ENCODE measurements at places on chromosomes 12 and 14.

- no peak for DNase-seq
Measured at GRCh38 chr14:77122526-77123125, 19.0 kb downstream of the ZDHHC22 start.

- DNase-seq, result no peak
Measured at GRCh38 chr12:22048351-22049041, 2.5 kb downstream of the CMAS start.

DNA sequence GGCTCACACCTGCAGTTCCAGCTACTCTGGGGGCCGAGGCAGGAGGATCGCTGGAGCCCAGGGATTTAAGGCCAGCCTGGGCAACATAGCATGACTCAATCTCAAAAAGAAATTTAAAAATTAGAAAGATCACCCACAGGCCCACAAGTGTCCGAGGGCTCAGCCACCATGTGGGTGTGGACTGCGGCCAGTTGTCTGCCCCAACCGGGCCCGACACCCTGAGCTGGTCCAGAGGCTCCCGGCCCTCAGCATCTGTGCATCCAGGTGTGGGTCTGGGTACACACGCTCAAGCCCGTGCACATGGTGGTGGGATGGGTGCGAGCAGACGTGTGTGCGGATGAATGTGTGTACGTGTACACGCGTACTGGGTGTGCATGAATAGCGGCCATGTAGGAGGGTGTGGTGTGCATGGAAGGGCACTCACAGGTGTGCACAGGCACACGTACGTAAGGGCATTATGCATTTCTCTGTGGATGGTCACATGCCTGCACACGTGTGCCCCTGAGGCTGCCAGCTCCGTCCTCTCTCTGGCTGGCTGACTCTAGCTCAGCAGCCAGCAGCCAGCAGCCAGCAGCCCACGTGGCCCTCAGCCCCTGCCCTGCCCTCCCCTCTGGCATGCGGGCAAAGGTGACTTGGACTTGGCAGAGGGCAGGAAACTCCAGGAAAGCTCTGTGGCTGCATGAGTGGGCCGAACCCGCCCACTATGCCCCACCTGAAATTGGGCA is 23.3 kb upstream of the NUDT14 start:
- peak; percentile 70 for DNase-seq

DNA sequence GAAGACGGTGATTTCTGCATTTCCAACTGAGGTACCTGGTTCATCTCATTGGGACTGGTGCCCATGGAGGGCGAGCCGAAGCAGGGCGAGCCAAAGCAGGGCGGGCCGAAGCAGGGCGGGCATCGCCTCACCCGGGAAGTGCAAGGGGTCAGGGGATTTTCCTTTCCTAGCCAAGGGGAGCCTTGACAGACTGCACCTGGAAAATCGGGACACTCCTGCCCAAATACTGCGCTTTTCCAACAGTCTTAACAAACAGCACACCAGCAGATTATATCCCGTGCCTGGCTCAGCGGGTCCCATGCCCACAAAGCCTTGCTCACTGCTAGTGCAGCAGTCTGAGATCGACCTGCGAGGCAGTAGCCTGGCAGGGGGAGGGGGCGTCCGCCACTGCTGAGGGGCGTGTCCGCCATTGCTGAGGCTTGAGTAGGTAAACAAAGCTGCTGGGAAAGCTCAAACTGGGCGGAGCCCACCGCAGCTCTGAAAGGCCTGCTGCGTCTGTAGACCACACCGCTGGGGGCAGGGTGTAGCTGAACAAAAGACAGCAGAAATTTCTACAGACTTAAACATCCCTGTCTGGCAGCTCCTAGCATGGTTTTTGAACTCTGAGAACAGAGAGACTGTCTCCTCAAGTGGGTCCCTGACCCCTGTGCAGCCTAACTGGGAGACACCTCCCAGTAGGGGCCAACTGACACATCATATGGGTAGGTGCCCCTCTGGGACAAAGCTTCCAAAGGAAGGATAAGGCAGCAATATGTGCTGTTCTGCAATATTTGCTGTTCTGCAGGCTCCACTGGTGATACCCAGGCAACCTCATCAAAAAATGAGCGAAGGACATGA is 77.2 kb downstream of the BAZ1A start:
- no peak for DNase-seq

- no peak for DNase-seq
Measured at GRCh38 chr12:65162609-65163008, 6.8 kb upstream of the LEMD3 start.

GRCh38 chr12:85358715-85359114 is 78.7 kb downstream of the ALX1 start:
- DNase-seq, result no peak

DNA sequence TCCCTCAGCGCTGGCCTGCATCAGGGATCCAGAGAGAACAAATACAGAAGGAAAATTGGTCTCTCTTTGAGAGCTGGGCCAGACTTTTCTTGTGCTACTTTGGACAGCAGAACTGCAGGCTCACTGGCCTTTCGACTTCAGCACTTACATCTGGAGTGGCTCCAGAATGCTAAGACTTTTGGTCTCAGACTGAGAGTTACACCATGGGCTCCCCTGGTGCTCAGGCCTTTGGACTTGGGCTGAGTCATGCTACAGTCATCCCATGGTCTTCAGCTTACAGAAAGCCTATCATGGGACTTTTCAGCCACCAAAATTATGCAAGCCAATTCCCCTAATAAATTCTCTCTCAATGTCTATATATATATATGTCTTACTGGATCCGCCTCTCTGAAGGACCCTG is 9.0 kb upstream of the CD163 start:
- no peak for DNase-seq

GRCh38 chr12:46556819-46557524 is 184.4 kb upstream of the SLC38A2 start:
- no peak for DNase-seq

DNA sequence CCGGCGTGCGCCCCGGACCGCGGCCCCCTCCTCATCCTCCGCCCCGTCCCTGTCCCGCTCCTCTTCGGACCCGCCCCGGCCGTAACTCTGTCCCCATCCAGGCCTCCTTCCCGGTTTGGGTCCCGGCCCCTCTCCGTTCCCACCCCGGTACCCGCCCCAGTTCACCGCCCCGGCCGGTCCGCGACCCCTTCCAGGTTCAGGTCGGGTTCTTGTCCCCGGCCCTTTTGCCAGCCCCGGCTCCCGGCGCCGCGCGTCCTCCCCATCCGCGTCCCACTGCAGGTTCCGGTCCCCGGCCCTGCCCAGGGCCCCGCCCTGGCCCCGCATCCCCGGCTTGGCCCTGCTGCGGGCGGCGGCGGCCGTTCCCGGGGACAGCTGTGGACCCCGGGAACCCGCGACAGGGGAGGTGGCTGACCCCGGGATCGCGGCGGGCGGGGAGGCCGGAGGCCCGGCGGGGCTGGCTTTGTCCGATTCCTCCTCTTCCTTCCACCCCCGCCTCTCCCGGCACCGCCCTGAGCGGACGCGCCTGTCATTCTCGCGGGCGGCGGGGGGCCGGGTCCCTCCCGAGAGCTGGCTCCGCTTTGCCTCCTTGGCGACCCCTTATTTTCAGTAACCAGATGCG is 601 bp downstream of the KLC1 start:
- peak; percentile 29 for DNase-seq

GRCh38 chr14:103832046-103832445 is 15.3 kb downstream of the PPP1R13B start:
- DNase-seq, result no peak

DNA sequence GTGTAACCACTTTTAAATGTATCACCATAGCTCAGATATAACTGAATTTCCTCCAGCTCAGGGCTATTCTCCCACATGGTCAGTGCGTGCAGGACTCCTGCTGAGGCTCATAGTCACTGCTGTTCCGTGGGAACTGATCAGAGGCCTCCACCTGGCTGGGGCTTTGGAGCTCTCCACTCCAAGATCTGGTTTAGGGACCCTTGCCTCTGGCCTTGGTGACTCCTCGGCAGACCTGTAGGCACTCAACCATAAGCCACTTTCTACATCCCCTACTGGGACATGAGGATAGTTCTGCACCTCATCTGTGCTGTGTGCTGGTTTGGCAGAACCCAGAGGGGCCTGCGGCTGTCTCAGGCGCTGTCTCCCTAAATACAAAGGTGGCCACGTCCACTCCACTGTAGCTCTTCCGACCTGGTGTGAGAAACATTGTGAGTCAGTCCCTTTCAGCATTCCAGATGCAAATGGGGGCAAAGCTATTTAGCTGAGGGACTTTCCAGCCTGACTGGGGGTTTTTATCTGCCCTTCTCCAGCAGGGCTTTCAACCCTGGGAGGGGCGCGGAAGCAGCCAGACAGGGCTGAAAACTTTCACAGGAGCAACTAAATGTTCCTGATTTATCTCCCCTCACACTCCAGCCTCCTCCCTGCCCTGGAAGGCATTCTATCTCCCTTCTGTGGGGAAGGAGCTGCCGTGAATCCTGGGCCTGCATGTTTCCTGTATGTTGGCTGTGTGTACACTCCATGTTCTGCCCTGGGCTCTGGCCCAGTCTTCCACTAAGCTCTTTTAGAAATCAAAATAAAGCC is 218.3 kb upstream of the DAAM1 start:
- DNase-seq, result no peak

- no peak for DNase-seq
Measured at GRCh38 chr14:75438486-75439080, 10.8 kb downstream of the JDP2 start.

DNA sequence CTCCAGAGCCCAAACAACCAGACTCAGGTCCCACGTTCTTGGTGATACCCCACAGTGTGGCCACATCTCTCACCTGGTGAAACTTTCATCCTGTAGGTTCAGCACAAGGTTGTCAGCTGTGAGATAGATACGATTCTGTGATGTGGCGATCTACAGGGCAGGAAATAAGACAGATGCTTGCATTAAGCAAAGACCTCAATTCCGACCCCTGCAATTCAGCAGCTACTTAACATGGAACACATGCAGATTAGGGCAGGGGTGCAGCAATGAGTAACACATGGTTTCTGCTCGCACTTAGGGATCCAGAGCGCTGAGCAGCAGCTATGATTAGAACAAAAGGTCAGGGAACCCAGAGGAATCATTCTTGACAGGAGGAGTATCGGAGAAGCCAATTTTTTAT is 4.1 kb downstream of the PHB2 start:
- no peak for DNase-seq

GRCh38 chr14:34707722-34708121 is 6.7 kb downstream of the CFL2 start:
- no peak for DNase-seq

GRCh38 chr14:21262410-21262809 is 6.8 kb downstream of the HNRNPC start:
- no peak for DNase-seq

DNA sequence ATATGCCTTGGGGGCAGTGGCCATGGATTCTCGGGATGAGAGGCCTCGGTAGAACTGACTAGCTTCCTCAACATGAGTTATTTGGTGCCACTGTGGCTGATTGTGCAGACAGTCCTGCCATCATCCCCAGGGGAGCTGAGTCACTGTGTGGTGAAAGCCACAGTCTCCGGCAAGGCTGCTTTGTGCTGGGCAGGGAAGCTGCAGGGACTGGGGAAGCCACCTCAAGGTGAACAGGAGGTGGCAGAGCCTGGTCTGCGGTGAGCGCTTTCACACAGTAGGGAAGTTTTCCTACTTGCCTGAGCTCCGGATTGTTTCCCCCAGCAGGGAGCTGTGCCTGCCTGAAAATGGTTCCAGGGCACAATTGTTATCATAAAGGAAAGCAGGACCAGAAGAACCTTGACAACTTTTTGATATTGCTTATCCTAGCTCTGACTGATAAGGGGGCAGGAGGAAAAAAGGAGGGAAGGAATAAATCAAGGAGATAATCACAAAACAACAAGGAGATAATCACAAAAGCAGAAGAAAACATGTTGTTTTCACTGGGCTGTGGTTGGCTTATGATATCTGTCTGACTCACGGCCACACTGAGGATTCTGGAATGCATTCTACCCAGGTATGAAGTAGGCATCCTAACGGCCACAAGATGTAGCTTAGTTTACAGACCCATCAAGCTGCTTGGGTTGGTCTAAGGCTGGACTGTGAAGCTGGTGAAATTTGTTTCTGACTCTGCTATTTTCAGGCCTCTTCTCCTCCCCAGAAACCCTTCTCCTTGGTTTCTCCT is 32.2 kb upstream of the GNG2 start:
- no peak for DNase-seq

- DNase-seq, result no peak
Measured at GRCh38 chr14:52678591-52678990, 16.8 kb downstream of the ERO1A start.

- no peak for DNase-seq
Measured at GRCh38 chr12:112969547-112970306, 8.6 kb upstream of the OAS2 start.

DNA sequence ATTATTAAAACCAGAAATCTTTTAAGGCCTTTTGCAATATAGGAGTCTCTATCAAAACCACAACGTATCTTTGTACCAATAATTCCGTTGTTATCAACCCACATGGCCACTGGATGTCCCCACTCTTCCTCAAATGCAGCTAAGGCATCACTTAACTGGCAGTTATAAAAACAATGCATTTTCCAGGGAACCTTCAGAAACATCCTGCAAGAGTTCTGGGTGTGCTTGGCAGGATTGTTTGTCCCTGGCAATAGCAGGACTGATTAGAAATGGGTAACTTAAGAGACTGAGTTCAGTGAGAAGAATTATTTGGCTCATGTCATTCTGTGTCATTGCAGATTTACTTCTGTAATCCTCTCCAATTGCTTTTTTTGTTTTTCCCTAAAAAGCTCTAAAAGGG is 112.0 kb downstream of the SLC15A5 start:
- DNase-seq, result peak; percentile 40

- DNase-seq, result no peak
Measured at GRCh38 chr14:91229743-91230200, 14.7 kb downstream of the GPR68 start.

DNA sequence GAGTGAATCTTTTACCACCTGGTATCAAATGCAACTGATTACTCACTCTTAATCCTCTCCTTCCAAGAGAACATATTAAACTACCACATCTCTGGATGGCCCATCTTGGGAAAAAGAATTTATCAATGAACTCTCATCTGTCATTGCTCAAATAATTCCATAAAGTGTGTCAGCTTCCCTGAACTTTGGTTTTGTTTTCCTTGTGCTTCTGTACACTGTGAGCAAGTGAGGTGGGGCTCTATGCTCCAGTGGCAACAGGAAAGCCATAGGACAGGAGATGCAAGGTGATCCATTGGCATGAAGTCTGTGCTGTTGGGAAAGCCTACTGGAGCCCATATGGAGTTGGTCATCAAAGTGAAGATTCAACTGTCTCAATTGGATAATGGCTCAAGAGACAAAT is 17.4 kb downstream of the OTOGL start:
- no peak for DNase-seq

GRCh38 chr14:24840204-24840893 is 206.4 kb upstream of the GZMB start:
- DNase-seq, result peak; percentile 20

DNA sequence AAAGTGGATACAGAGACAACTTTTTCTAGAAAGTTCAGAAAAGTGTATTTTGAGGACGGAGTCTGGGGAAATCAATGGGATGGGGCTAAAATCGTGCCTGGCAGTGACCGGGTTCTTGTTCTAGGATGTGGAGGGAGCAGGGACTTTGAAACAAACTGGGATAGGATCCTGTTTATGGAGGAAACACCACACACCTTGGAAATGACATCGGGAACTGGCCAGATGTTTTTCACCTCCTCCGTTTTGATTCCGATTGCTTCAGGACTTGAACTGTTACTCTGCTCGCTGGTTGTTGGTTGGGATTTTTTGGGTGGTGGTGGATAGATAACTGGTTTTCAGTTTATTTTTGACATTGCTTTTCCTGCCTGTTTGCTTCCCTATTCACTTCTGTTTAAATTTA is 506 bp downstream of the EMP1 start:
- no peak for DNase-seq

- DNase-seq, result no peak
Measured at GRCh38 chr12:15074351-15074750, 101.5 kb downstream of the PDE6H start.

GRCh38 chr14:90659156-90659555 is 157.1 kb downstream of the TTC7B start:
- no peak for DNase-seq

- DNase-seq, result no peak
Measured at GRCh38 chr12:269191-269590, 6.6 kb upstream of the SLC6A13 start.

Measured in globus pallidus (tissue), 1 donor.